ENCODE measurements at places on chromosomes 3 and 15.

DNA sequence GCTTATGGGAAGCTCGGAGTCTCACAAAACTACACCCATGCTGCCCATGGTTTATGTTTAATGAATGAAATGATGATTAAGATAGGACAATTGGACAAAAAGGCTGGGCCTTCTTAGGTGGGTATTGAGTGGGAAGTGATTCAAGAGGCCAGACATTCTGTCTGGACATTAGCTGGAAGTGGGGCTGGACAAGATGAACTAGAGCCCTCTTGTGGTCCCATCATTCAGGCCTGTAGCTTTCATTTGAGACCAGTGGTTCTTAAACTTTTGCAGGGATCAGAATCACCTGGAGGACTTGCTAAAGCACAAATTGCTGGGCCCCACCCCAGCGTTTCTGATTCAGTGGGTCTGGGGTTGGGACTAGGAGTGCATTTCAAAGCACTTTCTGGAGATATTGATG is 290.4 kb upstream of the CTDSPL start:
- no peak overlapping the region for H3K27ac ChIP-seq
- no peak for DNase-seq
- no peaks in the 10 kb centered on the region for H3K27me3 ChIP-seq
- no peak overlapping the region for H3K4me3 ChIP-seq
- H3K36me3 ChIP-seq: no peaks in the 10 kb centered on the region

DNA sequence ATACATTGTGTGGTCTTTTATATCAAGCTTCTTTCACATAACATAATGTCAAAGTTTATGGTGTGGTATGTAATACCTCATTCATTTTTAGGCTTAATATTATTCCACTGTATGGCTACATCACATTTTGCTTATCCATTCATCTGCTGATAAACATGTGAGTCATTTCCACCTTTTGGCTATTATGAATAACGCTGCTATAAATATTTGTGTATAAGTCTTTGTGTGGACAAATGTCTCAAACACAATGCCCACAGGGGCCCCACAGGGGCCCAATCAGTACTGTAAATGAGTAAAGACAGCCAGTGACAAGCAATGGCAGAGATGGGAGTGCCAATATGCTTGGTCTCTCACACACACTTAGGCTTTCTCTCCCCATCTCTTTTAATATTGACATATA is 54.2 kb downstream of the PIK3R4 start:
- no peak overlapping the region for H3K27ac ChIP-seq
- no peak overlapping the region for H3K4me3 ChIP-seq
- no peaks in the 10 kb centered on the region for H3K36me3 ChIP-seq
- H3K27me3 ChIP-seq: no peaks in the 10 kb centered on the region

- peaks cover 2% of the 10 kb centered on the region for H3K4me1 ChIP-seq
- H3K4me3 ChIP-seq: no peak overlapping the region
- H3K36me3 ChIP-seq: no peaks in the 10 kb centered on the region
- DNase-seq: no peak
- H3K27me3 ChIP-seq: no peaks in the 10 kb centered on the region
- no peak overlapping the region for H3K27ac ChIP-seq
Observed at GRCh38 chr15:35522061-35522460, 23.9 kb downstream of the DPH6 start.

DNA sequence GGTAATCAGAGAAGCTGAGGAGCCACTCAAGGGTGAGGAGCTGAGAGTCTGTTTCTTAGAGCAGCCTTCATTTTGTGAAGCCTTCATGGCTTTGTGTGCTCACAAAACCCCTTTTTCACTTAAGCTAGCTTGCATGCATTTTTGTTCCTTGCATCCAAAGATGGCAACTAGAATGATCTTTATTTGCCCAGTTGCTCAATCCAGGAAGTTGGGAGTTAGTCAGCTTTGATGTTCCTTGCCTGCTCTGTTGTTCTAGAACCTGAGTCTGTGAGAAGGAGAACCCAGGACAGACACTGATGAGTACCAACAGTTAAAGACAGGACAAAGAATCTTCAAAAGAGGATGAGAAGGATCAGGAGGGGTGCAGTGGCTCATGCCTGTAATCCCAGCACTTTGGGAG is 81.8 kb downstream of the IL20RB start:
- no peaks in the 10 kb centered on the region for H3K36me3 ChIP-seq
- H3K27me3 ChIP-seq: no peaks in the 10 kb centered on the region
- H3K4me1 ChIP-seq: no peaks in the 10 kb centered on the region
- no peak for DNase-seq
- no peak overlapping the region for H3K27ac ChIP-seq

GRCh38 chr15:27538325-27538724 is 560.8 kb downstream of the OCA2 start:
- no peaks in the 10 kb centered on the region for H3K36me3 ChIP-seq
- no peak overlapping the region for H3K4me3 ChIP-seq
- H3K27me3 ChIP-seq: no peaks in the 10 kb centered on the region
- no peak for DNase-seq
- H3K4me1 ChIP-seq: no peaks in the 10 kb centered on the region
- H3K27ac ChIP-seq: no peak overlapping the region

DNA sequence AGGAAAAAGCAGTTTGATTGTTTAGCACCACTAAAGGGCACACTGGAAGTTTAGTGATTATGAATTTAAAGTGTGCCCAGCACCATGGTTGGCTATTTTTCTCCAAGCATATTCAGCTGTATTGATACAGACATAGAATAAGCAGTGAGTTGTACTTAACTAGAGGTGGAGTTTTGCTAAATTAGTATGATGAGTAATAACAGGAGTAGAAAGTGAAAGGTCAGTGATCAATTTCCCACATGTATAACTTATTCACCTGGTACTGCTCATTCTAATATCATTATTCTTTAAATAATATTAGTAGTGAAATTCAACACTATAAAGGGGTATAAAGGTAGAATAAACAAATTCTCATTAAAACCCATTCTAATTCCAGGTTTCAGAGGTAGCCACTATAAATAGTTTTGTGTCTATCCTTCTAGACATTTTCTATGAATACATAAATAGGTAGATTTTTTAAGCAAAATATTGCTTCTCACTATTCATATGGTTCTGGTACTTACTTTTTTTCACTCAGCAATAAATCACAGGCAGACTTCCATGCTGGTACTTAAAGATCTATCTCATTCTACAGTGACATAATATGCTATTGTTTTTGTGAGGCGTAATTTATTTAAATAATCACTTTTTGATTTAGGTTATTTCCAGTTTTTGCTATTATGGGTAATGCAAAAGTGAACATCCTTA is 732.9 kb downstream of the VGLL3 start:
- H3K27me3 ChIP-seq: no peaks in the 10 kb centered on the region
- no peaks in the 10 kb centered on the region for H3K4me1 ChIP-seq
- no peak overlapping the region for H3K4me3 ChIP-seq
- no peak for DNase-seq
- H3K27ac ChIP-seq: no peak overlapping the region

- H3K4me1 ChIP-seq: no peaks in the 10 kb centered on the region
- H3K27ac ChIP-seq: no peak overlapping the region
- no peak for DNase-seq
Observed at GRCh38 chr3:189567766-189568420, 63.3 kb upstream of the TP63 start.

DNA sequence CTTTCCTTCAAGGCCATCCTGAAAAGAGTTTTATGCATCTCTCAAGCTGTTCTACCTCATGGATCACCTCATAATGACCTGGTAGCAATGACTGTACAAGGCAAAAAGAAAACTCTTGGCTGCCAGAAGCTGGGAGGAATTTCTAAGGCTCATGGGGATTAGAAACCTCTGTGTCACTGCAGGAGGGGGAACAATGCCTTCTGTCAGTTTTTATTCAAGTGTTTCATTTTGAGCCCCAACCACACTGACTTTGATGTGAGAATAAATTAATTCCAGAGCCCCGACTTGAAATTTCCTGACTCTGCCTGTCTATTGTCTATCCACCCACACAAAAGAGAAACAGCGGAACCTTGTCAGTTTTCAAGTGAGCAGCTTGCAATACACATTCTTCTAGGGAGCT is 58.7 kb upstream of the MRPL3 start:
- H3K27me3 ChIP-seq: no peaks in the 10 kb centered on the region
- H3K36me3 ChIP-seq: no peaks in the 10 kb centered on the region
- no peak overlapping the region for H3K27ac ChIP-seq
- H3K4me1 ChIP-seq: no peaks in the 10 kb centered on the region

GRCh38 chr15:58409861-58410260 is 21.9 kb upstream of the LIPC start:
- peak overlapping the region; percentile 64 for H3K4me3 ChIP-seq
- no peaks in the 10 kb centered on the region for H3K27me3 ChIP-seq
- DNase-seq: no peak
- H3K4me1 ChIP-seq: no peaks in the 10 kb centered on the region
- H3K27ac ChIP-seq: no peak overlapping the region

- H3K4me1 ChIP-seq: peaks cover 7% of the 10 kb centered on the region
- no peak overlapping the region for H3K27ac ChIP-seq
- H3K4me3 ChIP-seq: no peak overlapping the region
- no peak for DNase-seq
- no peaks in the 10 kb centered on the region for H3K27me3 ChIP-seq
- H3K36me3 ChIP-seq: no peaks in the 10 kb centered on the region
Observed at GRCh38 chr3:133477487-133477886, 77.6 kb downstream of the BFSP2 start.

GRCh38 chr3:101643009-101643844 is 33.7 kb downstream of the ZBTB11 start:
- H3K4me3 ChIP-seq: no peak overlapping the region
- H3K36me3 ChIP-seq: no peaks in the 10 kb centered on the region
- no peaks in the 10 kb centered on the region for H3K4me1 ChIP-seq
- DNase-seq: no peak

- no peak overlapping the region for H3K27ac ChIP-seq
- H3K4me1 ChIP-seq: no peaks in the 10 kb centered on the region
- no peaks in the 10 kb centered on the region for H3K27me3 ChIP-seq
- H3K4me3 ChIP-seq: no peak overlapping the region
- H3K36me3 ChIP-seq: peaks cover 43% of the 10 kb centered on the region
Observed at GRCh38 chr15:92933831-92934230, 33.7 kb downstream of the CHD2 start.

DNA sequence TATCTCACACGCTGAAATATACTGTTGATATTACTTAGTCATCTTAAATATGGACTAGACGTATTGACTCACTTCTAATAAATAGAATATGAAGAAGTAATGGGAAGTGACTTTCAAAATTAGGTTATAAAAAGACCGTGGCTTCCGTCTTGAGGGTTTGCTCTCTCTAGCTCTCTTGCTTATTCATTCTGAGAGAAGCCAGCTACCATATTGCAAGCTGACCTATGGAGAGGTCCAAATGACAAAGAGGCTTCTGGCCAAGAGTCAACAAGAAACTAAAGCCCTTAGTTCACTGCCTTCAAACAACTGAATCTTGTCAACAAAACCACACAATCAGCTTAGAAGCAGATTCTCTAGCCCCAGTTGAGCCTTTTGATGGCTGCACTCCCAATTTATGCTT is 46.1 kb downstream of the SLC9C1 start:
- no peaks in the 10 kb centered on the region for H3K4me1 ChIP-seq
- DNase-seq: no peak
- no peak overlapping the region for H3K27ac ChIP-seq
- no peaks in the 10 kb centered on the region for H3K27me3 ChIP-seq
- H3K36me3 ChIP-seq: no peaks in the 10 kb centered on the region

GRCh38 chr3:52649461-52650210 is 36.1 kb downstream of the PBRM1 start:
- H3K27me3 ChIP-seq: no peaks in the 10 kb centered on the region
- no peaks in the 10 kb centered on the region for H3K4me1 ChIP-seq
- DNase-seq: no peak
- no peak overlapping the region for H3K4me3 ChIP-seq

DNA sequence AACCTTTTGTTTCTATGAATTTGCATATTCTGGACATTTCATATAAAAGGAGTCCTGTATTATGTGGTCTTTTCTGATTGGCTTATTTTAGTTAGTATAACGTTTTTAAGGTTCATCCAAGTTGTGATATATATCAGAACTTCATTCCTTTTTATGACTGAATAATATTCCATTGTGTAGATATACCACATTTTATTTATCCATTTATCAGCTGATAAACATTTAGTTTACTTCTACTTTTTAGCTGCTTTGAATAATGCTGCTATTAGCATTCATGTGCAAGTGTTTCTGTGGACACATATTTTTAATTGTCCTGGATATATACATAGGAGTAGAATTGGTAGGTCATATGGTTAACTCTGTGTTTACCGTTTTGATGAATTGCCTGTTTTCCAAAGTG is 498.5 kb upstream of the ADAMTS9 start:
- no peak overlapping the region for H3K4me3 ChIP-seq
- no peaks in the 10 kb centered on the region for H3K27me3 ChIP-seq
- no peak for DNase-seq
- H3K36me3 ChIP-seq: no peaks in the 10 kb centered on the region
- no peak overlapping the region for H3K27ac ChIP-seq

DNA sequence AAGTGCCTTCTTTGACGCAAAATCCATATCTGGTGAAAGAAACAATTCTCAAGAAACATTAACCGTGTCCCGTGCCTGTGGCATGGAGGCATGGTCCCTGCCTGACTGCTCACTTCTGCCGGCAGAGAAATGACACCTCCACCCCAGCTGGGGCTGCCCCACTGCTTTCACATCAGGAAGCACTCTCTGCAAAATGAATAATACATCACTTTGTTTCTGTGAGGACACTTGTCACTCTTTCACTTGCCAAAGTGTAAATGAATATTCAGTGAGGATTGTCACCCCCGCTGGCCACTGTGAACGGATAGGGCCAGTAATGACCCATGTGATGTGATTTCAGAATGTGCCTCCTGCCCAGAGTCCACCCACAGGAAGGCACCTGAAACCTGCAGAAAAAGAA is 31.1 kb upstream of the SLC24A5 start:
- no peaks in the 10 kb centered on the region for H3K27me3 ChIP-seq
- no peak overlapping the region for H3K27ac ChIP-seq
- no peak for DNase-seq
- H3K4me1 ChIP-seq: peaks cover 26% of the 10 kb centered on the region

GRCh38 chr15:101600035-101600434 is 52.1 kb downstream of the TM2D3 start:
- no peak overlapping the region for H3K4me3 ChIP-seq
- H3K4me1 ChIP-seq: no peaks in the 10 kb centered on the region
- no peak overlapping the region for H3K27ac ChIP-seq
- no peak for DNase-seq
- no peaks in the 10 kb centered on the region for H3K27me3 ChIP-seq

- H3K4me3 ChIP-seq: no peak overlapping the region
- H3K4me1 ChIP-seq: no peaks in the 10 kb centered on the region
- no peak for DNase-seq
- no peaks in the 10 kb centered on the region for H3K27me3 ChIP-seq
- H3K36me3 ChIP-seq: no peaks in the 10 kb centered on the region
- H3K27ac ChIP-seq: no peak overlapping the region
Observed at GRCh38 chr3:6132684-6133432, 728.1 kb upstream of the GRM7 start.

- H3K27ac ChIP-seq: no peak overlapping the region
- peaks cover 44% of the 10 kb centered on the region for H3K4me1 ChIP-seq
- H3K36me3 ChIP-seq: peaks cover 4% of the 10 kb centered on the region
- no peak for DNase-seq
- H3K27me3 ChIP-seq: no peaks in the 10 kb centered on the region
- no peak overlapping the region for H3K4me3 ChIP-seq
Observed at GRCh38 chr15:66723826-66724731, 22.0 kb downstream of the SMAD6 start.

GRCh38 chr15:66186049-66186825 is 67.3 kb downstream of the MEGF11 start:
- no peaks in the 10 kb centered on the region for H3K27me3 ChIP-seq
- no peak overlapping the region for H3K27ac ChIP-seq
- no peaks in the 10 kb centered on the region for H3K36me3 ChIP-seq

- no peak overlapping the region for H3K4me3 ChIP-seq
- H3K36me3 ChIP-seq: no peaks in the 10 kb centered on the region
- H3K4me1 ChIP-seq: no peaks in the 10 kb centered on the region
- no peak for DNase-seq
Observed at GRCh38 chr15:39713846-39714245, 68.8 kb downstream of the FSIP1 start.

Measured in thoracic aorta (tissue), 2 donors.